ENCODE measurements at places on chromosomes 3 and 15.

DNA sequence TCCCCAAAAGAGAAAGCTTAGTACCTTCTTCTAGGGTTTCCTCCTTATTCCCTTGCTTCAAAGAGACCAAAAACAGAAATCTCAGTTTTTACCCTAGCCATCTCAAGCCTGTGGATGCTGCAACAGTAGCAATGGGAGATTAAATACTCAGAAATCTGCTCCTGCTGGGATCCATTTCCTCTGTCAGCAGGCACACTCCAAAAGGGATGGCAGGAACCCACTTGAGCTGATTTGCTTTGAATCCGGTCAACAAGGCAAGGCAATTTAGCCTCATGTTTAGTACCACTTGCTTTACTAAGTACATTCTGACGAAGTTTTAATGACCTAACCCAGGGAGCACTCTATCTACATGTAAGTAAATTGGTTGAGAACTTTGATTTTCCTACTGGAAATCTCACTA lies 590.0 kb upstream of the ADAMTS9 start:
- no peak for DNase-seq

DNA sequence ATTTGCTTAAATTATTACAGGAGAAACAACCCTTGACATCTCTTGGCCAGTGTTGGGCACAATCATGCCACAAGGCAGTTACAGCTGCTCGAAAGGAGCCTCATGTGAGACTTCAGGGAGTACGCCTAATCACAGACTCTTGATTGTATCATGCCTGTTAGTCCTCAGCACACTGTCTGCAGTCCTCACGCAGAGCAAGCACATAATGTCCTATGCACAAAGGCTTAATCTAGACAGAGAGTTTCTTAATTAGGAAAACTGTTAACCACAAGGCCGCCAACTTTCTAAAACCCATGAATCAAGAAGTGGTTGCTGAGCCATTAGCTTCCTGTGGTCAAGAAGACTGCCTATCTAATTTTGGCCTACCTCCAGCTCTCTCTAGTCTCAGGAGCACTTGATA lies 172.0 kb downstream of the UNC13C start:
- no peak for DNase-seq

DNA sequence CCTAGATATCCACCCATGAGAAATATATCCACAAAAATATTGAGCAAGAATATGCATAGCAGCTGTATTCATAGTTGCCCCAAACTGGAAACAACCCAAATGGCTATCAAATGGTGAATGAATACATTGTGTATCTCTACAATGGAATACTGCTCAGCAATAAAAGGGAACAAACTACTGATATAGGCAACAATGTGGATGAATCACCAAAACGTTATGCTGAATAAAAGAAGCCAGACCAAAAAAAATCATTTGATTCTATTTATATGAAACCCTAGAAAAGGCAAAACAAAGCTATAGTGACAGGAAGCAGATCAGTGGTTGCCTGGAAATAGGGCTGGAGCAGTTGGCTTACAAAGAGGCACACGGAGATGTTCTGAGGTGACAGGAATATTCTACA lies 15.5 kb upstream of the CMTM7 start:
- DNase-seq, result no peak

- no peak for DNase-seq
Measured at GRCh38 chr3:85890043-85890555, 931.3 kb downstream of the CADM2 start.

GRCh38 chr15:60160909-60161308 lies 156.8 kb downstream of the FOXB1 start:
- DNase-seq, result no peak

- no peak for DNase-seq
Measured at GRCh38 chr3:27861046-27862036, 139.2 kb upstream of the EOMES start.

DNA sequence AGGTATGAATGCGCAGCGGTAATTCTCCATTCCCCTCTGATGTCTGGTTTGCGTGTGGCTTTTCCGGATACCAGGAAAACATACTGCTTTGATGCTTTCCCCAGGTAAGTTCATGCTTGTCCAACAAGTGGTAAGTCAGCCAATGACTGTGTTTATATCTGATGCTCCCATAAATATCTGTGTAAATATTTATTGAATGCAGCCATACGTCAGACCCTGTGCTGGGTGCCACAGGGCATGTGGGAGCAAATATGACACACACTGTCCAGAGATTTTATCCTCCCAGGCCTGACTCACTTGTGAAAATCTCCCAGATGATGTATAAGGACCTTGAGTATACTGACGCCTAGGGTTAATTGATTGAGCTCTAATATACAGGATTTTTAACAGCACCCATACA lies 29.6 kb upstream of the CEMIP start:
- DNase-seq, result peak; percentile 14

DNA sequence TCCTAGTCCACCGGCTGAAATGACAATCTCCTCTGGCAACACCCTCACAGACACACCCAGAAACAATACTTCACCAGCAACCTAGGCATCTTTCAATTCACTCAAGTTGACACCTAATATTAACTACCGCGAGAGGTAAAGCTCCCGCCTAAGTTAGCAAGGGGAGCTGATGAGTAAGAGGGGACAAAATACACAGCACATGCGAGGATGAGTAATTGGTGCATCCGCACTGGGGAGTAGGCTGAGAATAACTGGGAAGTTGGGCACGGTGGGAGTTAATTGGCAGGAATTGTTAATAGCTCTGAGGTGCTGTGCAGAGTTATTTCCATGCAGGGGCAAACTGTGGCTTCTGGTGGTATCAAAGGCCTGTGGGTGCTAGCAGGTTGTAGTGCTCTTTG lies 14.5 kb upstream of the PLD1 start:
- DNase-seq, result no peak

- peak; percentile 47 for DNase-seq
Measured at GRCh38 chr3:113211330-113212149, at the start of gene BOC. Gene BOC, plus strand, starts transcription at chr3:113211557. Its CDS starts 38,246 bp downstream, at chr3:113249803.

DNA sequence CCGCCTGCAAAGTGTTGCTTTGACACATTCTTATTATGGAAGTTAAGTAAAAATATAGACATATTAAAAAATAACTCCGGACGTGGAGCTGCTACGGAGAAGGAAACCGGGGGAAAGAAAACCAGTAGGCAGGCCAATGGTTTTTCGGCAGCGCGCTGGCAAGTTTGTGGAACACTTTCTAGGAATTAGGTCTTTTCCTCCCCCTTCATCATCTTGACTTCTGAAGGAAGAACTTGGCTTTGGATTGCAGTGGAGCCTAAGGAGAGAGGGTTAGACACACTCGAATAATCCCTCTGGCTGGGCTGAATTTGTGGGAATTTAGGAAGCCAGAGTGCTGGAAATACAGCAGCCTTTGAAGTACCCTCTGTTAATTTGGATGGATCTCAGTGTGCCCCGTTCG lies 317 bp downstream of the ROBO2 start:
- DNase-seq, result no peak

- DNase-seq, result no peak
Measured at GRCh38 chr3:133872161-133872560, 23.5 kb downstream of the RAB6B start.

- DNase-seq, result no peak
Measured at GRCh38 chr3:32593903-32594525, 23.4 kb upstream of the DYNC1LI1 start.

- no peak for DNase-seq
Measured at GRCh38 chr3:64408770-64409169, 183.5 kb upstream of the PRICKLE2 start.

DNA sequence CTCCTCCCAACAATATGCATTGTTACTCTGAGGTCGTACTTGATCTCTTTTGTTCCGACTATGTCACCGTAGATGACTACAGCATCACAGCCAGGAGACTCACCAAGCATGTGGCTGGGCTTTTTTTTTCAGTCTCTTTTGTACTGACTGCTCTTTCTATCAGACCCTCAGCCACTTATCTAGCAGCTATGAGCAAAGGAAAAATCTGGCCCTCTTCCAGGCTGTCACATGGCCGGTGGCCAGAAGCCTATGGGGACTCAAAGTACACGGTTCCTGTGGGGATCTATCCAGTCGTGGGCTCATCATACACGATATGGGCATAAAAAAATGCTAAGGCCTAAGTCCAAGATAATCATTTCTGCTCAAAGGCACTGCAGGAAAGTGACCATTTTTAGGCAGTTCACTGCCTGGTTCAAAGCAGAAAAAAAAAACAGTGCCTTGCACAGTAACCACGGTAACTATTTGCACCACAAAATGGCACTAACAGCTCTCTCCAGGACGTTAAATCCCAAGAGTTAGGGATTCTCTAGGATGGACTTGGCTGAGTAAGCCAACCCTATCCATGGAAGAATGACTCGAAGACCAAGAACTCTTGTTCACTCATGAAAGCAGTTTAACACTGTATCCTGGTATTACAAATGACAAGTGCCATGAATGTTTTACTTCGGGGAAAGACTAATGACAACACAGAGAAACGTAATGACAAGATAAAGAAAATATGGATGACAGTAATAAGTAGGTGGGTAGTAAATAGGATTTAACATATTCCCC lies 50.3 kb downstream of the SHQ1 start:
- no peak for DNase-seq

- DNase-seq, result peak; percentile 29
Measured at GRCh38 chr3:126983653-126984390, 907 bp downstream of the PLXNA1 start.

GRCh38 chr3:113985541-113985940 lies 37.7 kb downstream of the ZDHHC23 start:
- no peak for DNase-seq

DNA sequence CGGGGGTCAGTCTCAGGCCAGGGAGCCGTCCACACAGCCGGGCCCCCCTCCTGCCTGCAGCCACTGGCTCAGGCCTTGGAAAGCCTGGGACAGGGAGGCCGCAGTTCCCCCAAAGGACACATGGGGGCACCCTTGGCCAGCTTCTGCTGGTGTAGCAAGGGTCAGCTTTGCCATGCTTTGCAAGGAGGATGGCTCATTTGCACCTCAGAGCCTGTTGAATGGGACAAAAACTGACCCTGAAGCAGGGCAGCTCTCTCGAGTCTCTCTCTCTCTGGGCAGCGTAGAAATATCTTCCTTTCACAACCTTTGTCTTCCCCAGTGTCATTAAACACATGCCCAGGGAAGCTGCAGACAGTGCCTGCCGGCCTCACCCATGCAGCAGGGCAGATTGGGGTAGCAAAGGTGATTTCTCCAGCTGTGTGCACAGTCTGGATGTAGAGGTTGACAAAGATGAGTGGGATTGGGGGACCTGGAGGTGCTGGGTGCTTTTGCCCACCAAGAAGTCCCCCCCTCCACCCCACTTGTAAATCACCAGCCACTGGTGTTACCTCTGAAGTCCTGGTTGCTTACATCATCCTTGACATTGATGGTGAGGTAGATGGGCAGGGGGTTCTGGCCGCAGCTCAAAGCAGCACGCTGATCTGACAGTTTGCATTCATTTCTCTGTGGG lies 17.4 kb upstream of the EHD4 start:
- DNase-seq, result peak; percentile 83

DNA sequence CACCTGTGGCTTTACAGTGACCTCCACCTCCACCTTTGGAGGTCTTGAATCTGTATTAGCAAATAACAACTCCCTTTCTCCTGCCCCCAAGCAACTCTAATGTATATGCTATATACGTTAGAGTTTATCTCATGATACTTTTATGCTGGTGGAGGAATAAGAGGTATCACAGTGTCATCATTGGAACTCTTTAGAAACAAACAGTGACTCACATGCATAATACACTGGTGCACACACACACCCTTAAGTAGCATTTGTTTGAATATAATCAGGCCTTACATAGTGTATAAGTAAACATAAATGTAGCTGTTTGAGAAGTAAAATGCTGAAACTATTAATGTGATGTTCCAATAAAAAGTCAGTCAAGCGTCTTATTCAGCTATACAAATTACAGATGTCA lies 280.2 kb upstream of the C2CD4B start:
- DNase-seq, result no peak

DNA sequence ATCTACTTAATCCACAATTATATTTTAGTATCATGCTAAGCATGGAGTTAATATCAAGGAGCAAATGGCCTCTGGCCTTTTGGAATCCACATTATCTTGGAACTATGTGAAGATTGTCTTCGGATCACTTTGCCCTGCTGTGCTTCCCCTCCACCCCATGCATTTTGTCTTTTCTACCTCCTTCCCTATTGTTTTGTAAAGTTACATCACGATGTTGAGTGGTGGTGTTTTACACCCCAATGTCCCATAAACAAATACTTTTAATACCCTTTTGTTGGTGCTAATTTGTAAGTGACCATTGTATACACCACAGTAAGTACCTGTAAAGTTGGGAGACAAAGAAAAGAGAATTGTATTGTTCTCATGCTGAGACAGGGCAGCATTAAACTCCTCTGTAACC lies 258.4 kb upstream of the ZNF717 start:
- no peak for DNase-seq

DNA sequence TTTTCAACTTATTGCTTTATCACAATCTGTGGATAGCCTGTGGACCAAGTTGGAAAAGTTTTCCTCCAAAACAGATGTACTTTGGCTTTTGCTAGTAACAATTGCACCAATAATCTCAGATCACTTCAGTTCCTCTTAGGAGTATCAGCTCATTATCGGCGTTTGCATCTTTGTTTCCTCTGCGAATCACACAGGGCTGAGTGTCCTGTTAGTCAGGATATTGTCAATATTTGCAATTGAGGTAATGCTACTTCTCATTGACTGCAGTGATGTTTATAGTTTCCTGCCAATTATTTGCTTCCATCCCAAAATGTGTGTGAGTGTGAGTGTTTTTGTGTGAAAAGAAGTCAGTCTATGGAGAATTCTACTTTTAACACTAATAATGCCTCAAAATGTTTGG lies 545.0 kb downstream of the SI start:
- no peak for DNase-seq

- no peak for DNase-seq
Measured at GRCh38 chr3:10551139-10551538, 45.8 kb upstream of the ATP2B2 start.

DNA sequence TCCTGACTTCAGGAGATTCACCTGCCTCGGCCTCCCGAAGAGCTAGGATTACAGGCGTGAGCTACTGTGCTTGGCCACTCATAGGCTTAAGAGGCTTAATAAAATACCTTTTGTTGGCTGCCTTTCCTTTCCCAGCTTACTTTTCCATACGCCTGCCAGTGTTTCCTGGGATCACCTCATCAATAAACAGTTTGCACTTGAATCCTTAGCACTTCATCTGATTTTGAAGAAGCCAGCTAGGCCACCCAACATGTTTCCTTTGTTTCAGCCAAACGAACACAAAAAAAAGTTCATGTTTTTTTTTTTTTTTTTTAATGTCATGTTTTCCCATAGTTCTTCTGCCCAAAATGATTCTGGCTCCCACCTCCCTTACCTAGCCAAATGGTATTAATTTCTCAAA lies 92.3 kb downstream of the RAP2B start:
- DNase-seq, result no peak
